Activated CD4-positive, alpha-beta T cell treated with anti-CD3 and anti-CD28 coated beads for 24 hours (primary cell): ENCODE measurements at places on chromosomes 2 and 18.

- DNase-seq = no peak
Observed at GRCh38 chr2:127597046-127597983, 48.6 kb upstream of the GPR17 start.

- DNase-seq = no peak
Observed at GRCh38 chr2:144322379-144322778, 197.5 kb downstream of the ZEB2 start.

GRCh38 chr2:166563894-166564293 is 69.8 kb upstream of the SCN7A start:
- no peak for DNase-seq

DNA sequence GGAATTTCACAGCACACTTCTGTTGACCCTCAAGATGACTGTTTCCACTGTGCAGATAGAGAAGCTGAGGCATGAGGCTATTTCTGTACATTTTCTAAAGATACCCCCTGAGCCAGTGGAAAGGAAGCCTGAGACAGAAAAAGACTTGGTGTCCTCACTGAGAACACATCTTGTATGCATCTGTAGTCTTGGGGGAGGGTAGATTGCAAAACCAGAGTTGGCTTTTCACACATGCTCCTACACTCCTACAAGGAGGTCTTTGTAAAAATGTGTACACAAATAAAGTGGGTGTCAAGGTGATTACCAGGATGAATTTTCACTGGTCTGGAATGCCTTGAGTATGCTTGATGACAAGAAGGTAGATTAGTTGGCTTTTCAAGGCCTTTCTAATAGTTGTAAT is 98.0 kb downstream of the KCTD18 start:
- DNase-seq = no peak

- no peak for DNase-seq
Observed at GRCh38 chr2:71129114-71129901, 721 bp downstream of the MCEE start.

DNA sequence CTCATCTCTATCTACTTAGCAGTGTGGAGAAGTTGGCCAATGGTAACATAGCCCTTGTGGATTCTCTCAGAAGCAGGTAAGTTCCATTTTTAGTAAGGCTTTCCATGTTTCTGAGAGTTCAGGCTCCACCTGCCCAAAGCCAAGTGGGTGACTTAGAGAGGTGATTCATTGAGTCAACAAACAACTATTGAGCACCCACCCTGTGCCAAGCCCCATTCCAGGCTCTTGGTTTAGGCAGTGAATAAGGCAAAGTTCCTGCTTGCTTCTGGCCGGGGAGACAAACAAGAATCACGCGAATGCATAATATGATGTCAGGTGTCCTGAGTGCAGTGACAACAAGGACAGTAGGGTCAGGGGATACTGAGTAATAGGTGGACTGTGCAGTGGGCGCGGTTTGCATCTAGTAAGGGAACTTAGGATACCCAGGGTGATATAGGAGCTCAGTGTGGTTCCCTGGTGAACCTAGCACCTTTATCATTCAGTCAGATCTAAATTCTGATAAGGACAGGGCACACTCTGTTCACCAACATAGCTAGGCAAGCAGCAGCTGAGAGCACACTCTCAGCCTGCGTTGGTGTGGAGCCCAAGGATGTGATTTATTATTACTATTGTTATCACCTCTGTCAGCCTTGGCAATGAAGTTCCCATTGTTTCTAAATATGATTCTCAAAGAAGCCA is 31.7 kb upstream of the KCTD1 start:
- no peak for DNase-seq

DNA sequence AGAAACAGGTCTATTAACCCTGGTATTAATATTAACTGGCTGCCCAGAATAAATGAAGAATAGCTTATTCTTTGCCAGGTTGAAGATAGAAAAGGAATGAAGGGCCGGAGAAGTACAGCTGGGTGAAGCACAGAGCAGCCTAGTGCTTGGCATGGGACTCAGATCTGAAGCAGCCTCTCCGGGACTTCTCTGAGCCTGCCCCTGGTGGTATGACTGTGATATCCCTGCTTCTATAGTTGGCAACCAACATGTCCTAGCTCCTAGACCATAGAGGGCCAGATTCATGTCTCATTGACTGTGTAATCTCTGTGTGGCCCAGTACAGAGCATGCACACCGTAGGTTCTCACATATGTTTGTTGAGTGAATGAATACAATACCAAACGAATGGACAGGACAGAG is 107.8 kb downstream of the MSH2 start:
- DNase-seq = no peak

DNA sequence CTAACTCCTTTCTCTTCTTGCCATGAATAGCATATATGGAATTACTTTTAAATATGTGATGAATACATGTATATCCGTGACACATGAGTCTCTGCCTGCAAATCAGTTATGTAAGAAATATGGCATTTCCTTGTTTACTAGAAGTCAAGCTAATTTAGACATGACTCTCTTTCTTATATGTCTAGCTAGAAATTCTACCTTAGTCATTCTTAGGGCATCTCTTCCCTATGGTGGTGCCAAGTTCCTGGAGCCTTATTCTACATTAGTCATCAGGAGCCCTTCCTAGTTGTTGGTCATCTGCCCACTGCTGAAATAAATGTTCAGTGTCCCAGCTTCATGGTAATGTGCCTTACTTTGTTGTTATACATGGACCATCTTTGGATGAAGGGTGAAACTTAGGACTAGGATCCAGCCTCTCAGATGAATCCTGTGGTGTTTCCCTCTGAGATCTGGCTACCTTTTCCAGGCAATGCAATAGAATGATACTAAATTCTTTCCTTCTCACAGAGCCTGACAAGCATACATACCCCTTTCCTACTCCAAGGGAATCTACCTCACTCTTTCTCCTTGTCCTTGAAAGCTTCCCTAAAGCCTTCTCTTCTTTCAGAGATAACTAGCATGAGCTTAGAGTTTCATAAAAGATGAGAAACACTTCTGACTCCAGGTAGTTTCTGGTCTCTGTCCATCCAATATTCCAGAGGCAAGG is 415.3 kb upstream of the VWC2L start:
- DNase-seq = no peak

- no peak for DNase-seq
Observed at GRCh38 chr2:74103763-74104162, 43.9 kb downstream of the BOLA3 start.

- no peak for DNase-seq
Observed at GRCh38 chr2:179830043-179830787, 31.2 kb downstream of the ZNF385B start.

GRCh38 chr2:43634604-43635306 is 2.3 kb upstream of the PLEKHH2 start:
- no peak for DNase-seq

DNA sequence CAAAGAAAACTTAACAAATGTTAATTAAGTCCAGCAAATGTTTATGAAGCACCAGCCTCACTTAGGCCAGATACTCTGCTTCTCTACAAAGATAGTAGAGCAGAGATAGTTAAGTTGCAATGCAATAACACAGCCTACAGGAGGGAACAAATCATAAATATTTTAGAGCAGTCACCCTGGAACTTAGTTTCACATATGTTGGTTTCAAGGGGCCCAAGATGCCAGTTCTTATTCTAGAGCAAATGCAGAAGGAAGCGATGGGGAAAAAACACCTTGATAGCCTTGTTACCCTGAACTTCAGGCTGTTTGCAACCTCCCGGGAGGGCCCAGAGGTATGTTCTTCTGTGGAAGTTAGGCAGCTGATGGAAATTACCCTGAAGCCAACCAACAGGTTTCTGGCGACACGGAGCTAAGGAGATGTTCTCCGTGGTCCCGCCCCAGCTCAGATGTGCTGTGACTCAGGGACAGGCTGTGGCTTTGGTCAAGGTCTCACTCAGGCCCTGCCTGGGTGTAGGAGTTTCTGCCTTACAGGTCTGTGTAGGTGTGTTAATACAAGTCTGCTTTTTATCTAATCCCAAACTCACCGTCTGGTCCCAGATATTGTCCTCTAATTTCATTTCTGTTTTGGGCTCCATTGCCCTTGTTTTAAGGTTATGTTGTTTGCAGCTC is 3.8 kb downstream of the CTIF start:
- DNase-seq = no peak

- DNase-seq = no peak
Observed at GRCh38 chr2:65275141-65275915, 47.7 kb downstream of the ACTR2 start.

DNA sequence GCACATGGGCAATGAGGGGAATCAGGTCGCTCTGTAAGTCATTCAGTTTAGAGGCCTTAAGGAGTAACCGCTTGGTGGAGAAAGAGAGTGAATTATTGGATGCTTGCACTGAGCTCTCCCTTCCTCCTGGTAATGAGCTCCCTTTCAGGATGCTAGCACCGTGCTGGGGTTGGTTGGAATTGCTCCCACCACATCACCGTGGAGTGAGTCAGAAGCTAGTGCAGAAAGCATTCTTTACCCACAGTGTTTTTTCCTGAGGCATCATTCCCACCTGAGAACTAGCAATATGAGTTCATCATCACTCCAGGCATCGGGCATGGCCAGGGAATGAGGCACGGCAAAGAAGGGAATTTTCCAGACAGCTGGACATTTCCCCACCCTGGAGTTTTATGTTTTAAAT is 57.6 kb downstream of the ITGB6 start:
- DNase-seq = no peak

DNA sequence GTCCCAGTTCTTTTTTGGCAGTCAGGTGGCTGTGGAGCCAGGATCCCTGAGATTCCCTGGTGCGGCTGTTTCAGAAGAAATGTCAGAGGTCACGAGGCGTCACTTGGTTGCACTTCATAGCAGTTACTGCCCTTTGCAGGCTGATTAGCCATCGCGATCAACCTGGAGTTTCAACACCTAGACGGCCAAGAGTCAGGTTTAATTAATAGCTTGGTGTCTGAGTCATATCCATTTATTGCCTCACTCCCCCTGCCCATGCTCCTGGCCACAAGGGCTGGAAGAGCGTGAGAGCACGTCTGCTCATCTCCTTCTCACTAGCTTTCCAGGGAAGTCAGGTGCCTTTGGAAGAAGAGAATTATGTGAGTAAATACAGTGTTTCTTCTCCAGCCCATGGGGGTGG is 552.3 kb downstream of the TSN start:
- no peak for DNase-seq

DNA sequence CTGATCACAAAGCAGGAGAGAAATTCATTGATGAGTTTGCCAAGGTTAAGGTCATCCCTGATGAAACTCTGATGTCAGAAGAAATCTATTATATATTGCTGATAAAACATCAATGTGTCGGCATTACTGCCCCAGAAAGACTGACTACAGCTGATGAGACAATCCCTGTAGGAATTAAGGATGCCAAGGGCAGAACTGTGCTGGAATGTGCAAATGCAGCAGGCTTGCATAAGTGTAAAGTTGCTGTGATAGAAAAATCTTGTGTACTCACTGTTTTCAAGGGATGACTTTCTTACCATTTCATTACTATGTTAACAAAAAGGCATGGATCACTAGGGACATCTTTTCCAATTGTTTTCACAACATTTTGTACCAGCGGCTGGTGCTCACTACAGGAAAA is 19.7 kb upstream of the MARCO start:
- no peak for DNase-seq

DNA sequence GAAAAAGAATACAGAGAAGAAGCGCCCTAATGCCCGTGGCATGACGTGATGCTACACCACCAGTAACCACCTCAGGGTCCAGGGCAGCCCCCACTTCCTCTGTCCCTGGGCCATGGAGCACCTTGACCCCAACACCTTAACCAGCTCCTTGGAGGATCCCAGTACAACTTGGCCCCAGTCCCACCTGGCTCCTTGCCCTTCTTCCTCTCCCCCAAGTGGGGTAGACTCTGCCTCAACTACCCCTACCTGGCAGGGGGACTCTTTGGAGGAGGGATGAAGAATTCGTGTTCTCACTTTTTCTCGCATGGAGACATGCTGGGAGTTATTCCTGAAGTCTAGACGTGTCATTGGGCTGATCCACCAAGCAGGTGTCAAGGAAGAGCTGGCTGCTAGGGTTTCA is 18.9 kb downstream of the TRABD2A start:
- DNase-seq = no peak

DNA sequence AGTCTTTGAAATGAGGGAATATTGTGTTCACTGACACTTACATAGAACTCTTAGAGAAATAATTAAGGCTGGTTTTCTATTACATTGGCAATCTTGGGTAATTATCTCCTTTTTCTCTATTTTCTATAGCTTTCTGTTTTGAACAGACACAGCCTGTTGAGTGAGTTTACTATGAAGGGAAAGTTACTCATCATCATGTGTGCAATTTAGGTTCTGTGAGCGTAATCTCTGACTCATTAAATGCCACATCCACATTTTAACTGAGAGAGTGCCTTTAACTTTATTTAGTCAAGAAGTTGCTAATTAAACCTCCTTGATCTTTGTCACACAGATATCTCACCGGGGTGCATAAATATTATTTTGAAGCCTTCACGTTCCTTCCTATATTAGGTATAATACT is 174.0 kb upstream of the SLC8A1 start:
- no peak for DNase-seq

DNA sequence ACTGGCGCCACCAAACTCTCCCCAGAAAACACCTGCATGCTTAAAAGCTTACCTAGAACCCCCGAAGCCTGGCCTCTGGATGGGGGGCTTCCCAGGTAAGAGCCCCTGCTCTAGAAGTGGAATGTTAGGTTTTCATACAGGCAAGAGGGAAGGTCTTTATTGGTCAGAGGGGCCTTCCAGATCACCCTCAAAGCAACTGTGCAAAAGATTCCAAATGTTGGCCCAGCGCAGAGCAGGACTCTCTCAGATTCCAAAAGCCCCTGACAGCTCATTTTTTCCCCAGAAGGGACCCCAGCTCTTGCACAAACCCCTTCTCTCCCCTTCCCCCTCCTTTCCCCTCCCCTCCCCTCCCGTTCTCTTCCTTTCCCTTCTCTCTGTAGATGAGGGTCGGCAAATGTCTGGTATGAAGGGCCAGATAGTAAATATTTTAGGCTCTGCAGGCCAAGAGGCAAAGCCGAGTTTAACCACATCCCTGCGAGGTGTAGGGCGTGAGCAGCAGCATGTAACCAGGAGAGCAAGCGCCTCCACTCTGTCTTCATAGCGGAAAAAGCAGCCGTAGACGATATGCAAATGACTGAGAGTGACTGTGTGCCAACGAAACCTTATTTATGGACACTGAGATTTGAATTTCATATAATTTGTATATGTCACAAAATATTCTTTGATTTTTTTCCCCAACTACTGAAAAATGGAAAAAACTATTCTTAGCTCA is 116.9 kb downstream of the SMAD7 start:
- peak; percentile 52 for DNase-seq
